ENCODE measurements at places on chromosomes 16 and 17.

DNA sequence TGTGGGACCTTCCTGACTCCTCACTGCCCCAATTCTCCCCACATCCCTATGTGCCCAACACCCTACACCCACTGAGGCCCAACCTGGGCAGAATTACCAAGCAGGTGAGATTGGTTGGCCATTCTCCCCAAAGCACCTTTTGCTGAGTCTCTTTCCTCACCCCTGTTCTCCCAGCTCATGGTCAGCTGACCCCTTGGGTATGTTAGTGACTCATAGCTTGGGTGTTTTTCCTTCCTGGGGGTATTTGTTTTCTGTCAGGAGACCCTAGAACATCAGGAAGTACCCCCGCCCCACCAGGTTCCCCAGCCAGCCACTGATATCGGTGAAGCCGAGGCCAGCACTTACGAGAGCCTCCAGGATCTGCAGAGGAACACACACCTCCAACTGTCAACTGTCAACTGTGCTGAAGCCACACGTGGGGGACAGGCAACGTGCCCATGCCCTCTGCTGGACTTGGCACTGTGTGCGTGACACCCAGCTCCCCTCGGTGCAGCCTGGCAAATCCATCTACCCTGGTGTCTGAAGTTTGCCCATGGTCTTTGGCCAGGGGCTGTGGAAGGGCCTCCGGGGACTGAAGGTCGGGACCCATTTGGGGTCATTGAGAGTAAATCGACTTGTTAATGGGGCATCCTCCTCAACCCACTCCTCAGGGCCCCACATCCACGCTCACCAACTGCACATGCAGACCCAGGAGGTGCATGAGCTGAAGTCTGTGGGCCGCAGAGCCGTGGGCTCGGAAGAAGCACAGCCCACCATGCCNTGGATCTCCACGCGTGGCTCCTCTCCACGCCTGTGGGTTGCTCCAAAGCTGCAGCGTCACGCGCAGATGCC is 53.1 kb downstream of the METRNL start:
- no peak for DNase-seq

GRCh38 chr17:8825802-8826201 is 26.6 kb upstream of the MFSD6L start:
- no peak for DNase-seq

DNA sequence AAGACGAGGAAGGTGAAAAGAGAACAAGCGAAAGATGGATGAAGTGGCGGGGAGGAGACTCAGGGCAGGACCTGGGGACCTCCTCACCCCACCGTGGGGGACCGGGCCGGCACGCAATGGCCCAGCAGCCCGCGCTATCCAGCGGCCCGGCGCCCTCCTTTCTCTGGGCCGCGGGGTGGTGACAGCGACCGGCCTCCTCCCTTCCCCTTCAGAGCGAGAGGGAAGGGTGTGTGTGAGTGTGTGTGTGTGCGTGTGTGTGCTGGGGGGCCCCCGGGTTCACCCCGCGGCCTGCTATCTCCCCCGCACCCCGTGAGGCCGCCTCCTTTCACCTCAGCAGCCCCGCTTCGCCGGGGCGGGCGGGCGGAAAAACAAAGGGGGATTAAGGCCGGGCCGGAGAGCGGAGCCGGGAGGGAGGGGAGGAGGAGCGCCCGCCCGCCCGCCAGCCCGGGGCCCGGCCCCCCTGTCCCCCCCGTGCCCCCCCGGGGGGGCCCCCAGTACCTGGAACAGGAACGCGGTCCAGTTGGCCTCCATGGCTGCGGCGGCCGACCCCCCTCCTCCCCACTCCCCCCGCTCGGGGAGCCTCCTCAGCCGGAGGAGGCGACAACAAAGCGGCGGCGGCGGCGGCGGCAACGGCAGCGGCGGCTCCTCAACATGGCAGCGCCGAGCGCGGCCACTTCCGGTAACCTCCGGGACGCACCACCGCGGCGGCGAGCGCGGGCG is at the start of gene VEZF1:
TSS of gene VEZF1 (minus strand) at position 674 of the 720 bp plus-strand sequence. CDS start at position 531, 143 bp downstream.
- peak; percentile 56 for DNase-seq

- no peak for DNase-seq
These were observed 31.3 kb downstream of the SLC39A11 start for GRCh38 chr17:73061161-73061560.

DNA sequence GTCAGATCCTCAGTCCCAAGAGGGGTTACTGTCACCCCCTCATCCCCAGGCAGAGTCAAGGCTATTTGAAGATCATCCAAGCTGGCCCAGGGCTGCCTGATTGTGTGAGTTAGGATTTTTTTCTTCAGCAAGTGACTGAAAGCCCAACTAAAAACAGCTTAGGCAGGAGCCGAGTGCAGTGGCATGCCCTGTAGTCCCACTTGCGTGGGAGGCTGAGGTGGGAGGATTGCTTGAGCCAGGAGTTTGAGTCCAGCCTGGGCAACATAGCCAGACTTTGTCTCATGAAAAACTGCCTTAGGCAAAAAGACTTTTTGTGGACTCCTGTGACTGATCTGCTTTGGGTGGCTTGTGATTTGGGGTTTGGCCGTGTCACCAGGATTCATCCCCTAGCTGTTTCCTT is 19.9 kb downstream of the PGS1 start:
- DNase-seq = no peak

GRCh38 chr17:3782751-3783150 is 18.2 kb downstream of the ITGAE start:
- no peak for DNase-seq

- no peak for DNase-seq
These were observed 12.1 kb upstream of the NLK start for GRCh38 chr17:28030386-28030785.

DNA sequence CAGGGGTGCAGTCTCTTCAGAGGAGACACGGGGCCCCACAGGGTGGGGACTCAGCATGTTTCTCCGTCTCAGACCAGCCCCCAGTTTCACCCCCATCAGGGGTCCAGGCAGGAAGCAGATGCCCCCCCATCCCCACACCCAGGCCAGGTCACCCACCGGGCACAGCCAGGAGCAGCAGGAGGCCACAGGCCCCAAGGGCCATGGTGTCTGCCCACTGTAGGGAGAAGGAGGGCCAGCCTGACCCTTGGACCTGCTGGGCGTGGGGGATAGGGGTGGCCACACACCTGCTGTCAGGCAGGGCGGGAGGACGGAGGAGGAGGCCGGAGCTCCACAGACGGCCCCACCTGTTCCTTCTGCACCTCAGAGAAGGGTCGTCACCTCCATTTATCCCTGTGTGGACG is at the start of gene TPSG1:
TSS of gene TPSG1 (minus strand) at position 218 of the 401 bp plus-strand sequence. CDS start at position 202, 16 bp downstream.
- DNase-seq = no peak

DNA sequence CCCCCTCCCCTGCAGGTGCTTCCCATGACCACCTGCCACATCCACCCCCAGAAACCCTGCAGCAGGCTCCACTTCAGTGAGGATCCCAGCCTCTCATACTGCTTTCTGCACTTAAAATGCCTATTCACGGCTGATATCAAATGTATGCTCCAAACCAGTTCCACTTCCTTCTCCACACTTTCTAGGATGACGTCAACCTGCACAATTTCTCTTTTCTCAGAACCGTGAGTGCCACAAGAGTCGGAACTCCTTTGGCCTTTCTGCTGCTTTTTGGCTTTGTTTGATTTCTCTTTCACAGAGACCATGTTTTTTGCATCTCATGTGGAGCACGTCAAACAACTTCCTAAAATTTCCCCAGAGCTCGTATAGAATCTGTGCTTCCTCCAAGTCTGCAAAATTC is 378.8 kb upstream of the TNRC6C start:
- DNase-seq = no peak

- DNase-seq = no peak
These were observed 19.4 kb downstream of the RHOT1 start for GRCh38 chr17:32161506-32162365.

GRCh38 chr17:68248199-68248825 is 469 bp downstream of the AMZ2 start:
- no peak for DNase-seq

DNA sequence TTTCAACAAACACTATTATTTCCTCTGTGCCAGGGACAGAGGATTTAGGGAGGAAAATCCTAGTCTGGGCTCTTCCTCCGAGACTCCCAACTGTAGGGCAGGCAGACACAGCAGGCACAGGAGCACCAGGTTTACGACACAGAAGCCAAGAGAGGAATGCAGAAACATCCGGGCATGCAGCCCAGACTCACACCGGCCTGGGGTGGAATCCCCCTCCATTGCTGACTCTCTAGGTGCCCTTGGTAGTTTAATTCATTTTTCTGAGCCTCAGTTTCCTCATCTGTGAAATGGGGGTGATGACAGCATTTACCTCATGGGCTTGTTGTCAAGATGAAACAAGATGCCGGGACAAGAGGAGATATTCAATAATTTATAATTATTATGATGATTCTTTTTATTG is 14.9 kb downstream of the CA4 start:
- no peak for DNase-seq

DNA sequence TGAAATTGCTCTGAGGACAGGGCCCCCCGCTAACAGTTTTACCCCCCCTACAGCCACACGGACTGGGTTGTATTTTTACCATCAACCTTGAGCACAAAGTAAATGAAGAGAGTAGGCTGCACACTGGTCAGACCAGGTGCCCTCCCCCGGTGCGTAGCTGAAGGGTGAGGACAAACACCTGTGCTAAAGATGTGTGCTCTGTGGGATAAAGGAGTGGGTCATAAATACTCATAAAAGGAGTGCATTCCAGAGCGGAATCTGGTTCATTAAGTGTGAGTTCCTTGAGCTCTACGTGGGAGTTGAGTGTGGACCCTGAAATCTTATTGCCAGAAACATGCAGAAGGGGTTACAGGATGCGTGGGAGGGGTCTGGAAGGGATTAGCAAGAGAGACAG is 217.0 kb downstream of the CCDC182 start:
- DNase-seq = no peak

DNA sequence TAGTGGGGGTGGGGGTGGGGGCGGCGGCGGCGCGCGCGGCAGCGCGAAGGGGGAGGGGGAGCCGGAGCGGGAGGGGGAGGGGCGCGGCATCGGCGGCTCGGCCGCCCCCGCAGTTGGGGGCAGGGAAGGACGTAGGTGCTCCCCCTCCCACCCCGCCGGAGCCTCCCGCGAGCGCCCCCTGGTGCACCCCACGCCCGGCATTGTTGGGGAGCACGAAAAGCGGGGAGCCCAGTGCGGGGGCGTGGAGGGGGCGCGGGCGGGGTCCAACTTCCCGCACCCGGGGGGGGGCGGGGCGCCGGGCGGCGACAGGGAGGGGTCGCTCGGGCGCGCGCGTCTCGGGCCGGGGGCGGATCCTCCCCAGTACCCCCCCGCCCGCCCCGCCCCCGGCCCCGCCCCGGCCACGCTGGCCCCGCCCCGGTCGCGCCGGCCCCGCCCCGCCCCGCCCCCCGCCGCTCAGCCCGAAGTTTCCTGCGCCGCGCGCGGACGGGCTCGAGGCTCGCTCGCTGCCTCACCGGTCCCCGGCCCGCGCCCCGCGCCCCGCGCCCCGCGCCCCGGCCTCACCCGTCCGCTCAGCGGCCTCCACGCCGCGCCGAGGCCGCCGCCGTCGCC is at the start of gene CACNA1H:
TSS of gene CACNA1H (plus strand) at position 456 of the 609 bp plus-strand sequence. CDS start 632 bp downstream, outside the sequence.
- peak; percentile 46 for DNase-seq

DNA sequence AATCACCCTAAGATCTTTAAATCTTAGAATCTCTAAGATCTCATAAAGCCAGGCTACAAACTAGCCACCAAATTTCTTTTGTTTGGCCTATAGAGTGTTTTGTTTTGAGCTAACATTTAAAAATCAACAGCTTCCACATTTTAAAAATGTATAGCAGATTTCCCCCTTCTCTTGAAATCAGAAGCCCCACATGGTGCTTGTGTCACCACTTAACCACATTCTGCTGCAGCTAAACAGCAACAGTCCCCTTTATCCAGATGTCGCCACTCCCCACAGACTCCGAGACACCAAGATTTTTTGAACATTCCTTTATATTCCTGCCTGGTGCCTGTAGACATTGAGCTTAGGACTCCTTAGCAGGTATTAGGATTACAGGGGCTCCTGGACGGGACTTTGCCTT is 16.0 kb downstream of the GUCY2D start:
- DNase-seq = no peak

GRCh38 chr16:28473714-28474265 is 1.7 kb upstream of the NPIPB7 start:
- no peak for DNase-seq

- no peak for DNase-seq
These were observed 35.4 kb upstream of the ADORA2B start for GRCh38 chr17:15909481-15909991.

- no peak for DNase-seq
These were observed 18.7 kb downstream of the KRT9 start for GRCh38 chr17:41553176-41553575.

DNA sequence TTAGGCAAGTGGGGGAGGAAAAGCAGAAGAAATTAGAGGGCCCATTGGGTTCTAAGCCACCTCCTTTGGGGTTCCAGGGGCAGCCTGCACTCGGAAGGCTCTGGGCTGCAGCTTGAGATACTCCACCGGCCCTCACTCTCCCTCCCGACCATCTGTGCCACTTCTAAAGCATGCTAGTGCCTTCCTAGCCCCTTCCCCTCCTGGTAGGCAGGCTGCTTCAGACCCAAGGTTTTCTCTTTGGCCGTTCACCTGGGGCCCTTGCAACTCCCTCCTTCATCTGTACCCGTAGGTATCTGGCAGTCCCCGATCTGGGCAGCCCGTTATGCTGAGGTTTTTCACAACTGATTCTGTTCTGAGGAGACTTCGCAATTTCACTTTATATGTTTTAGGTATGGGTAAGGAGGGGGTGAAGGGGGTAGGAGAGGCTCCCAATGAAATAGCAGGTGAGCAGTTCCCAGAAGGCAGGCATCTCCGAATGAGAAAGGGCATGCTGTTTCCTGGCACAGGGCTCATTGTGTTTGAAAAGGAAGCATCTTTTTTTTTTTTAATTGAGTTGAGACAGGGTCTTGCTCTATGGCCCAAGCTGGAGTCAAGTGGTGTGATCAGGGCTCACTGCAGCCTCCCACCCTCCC is 98.7 kb downstream of the RAB11FIP4 start:
- DNase-seq = no peak

DNA sequence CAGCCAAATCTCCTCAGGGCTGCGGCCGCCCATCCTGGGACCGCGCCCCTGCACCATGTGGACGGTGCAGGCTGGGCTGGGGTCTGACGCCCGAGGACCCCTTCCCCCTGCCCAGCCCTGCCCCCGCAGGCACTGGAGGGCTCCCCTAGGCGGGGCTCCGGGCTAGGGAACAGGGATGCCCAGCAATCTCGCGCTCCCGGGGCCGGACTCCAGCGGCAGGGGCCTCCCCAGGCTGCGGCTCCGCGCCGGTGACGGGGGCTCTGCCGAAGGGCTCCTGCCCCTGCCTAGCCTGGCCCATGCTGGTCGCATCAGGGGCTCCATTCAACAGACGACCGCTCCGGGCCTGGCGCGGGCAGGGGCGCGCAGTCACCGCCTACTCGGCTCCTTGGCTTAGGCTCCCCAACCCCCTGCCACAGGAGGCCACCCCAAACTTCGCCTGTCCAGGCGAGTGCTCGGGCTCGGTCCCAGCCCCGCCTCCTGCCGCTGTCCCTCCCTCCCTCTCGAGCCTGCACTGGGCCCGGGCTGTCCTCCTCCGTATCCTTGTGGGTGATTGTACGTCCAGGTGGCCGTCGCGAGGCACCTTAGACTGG is 27.4 kb upstream of the ADORA2B start:
- no peak for DNase-seq
